AG04449 (cell line): ENCODE measurements at places on chromosomes 6 and 20.

- DNase-seq: peak; percentile 16
Measured at GRCh38 chr6:22409486-22409885, 112.7 kb upstream of the PRL start.

GRCh38 chr6:62721408-62721807 is 435.4 kb upstream of the KHDRBS2 start:
- DNase-seq: no peak

DNA sequence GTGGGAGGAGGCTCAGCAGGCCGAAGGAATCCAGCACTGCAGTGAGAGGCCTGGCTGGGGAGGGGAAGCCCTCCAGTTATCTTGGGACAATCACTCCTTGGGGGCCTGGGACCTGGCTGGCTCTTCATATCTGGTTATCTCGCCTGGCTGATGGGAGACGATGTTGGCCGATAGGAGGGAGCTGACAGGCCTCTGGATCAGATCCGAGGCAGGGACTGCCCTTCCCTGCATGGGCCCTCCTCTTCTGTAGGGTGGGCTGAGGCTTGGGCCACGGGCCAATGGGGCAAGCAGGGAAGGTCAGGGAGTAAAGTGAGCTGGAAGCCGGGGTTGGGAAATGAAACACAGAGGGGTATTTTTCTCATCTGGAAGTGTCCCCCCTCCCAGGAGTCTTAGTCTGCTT is 25.2 kb downstream of the MANBAL start:
- DNase-seq: no peak

DNA sequence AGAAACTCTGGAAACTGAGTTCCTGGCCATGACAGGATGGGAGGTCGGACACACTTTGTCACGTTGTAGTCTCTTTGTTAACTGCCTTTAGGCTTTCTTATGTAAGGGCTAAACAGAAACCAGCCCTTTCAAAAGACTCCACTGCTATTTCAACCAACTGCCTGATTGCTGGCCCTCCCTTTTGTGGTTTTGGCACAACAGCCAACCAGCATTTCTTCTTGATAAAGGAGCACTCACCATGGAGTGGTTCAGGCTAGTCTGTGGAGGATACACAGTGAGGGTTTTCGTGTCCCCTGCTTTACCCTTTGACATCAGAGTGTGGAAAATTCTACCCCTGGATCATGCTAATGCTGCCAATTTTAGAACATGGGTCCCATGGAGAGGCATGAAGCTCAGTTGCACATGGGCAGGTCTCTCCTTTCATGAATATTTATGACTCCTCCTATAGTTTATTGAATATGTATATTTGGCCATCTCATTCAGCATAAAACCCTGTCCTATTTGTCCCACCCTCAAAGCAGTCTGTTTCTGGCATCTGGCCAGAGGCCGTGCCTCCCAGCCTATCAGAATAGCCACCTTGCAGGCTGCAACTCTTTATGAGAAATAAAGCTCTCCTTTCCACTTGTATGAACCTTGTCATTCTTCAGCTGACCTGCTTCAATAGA is 148.3 kb downstream of the HS3ST5 start:
- DNase-seq: no peak

DNA sequence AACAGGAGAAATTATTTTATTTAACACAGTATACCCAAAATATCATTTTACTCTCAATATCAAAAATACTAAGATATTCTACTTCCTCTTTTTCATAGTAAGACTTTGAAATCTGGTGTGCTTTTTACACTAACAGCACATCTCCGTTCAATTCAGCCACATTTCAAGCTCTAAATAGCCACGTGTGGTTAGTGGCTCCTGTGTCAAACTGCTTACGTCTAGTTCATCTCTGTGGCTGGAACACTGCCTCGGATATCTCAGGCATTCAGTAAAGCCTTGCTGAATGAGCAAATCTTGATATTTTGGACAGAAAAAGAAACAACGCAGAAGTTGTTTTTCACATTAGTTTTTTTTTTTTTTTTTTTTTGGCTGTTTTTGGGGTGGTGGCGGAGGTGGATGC is 136.1 kb downstream of the EYA4 start:
- DNase-seq: no peak

GRCh38 chr6:8535519-8535918 is 100.2 kb upstream of the SLC35B3 start:
- no peak for DNase-seq

- DNase-seq: no peak
Measured at GRCh38 chr6:70310063-70310694, 7.3 kb upstream of the COL9A1 start.

GRCh38 chr6:43070028-43070632 is 6.0 kb upstream of the PTK7 start:
- no peak for DNase-seq

- DNase-seq: no peak
Measured at GRCh38 chr20:37315452-37316110, 26.1 kb downstream of the MANBAL start.

GRCh38 chr6:131003488-131004386 is 59.3 kb downstream of the EPB41L2 start:
- no peak for DNase-seq

DNA sequence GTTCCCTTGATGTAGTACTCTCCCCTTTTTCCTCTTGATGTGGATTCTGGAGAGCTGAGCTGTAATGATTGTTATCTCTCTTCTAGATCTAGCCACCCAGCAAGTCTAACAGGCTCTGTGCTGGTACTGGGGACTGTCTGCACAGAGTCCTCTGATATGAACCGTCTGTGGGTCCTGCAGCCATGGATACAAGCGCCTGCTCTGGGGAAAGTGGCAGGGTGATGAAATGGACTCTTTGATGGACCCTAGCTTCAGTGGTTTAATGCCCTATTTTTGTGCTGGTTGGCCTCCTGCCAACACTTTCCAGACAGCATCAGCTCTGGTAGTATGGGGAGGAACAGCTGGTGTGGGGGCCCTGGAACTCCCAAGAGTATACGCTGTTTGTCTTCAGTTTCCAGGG is 216.3 kb downstream of the ADGRG6 start:
- no peak for DNase-seq

DNA sequence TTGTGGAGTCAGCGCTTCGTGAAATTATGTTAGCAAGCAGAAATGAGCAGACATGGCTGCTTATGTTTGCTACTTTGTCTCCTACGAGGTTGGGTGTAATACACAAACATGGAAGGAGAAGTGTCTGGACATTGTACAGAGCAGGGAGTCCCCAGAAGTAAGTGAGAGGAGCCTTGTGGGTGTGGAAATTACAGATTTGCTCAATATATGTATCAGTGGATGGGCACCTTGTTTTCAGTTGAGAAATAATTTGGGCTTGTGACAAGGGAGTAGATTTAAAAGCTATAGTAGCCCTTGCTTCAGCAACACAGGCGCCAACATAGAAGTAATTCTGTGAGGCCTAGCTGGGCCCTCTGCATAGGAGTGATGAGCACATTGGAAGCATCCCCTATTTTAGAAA is 49.2 kb downstream of the HECA start:
- no peak for DNase-seq

- DNase-seq: no peak
Measured at GRCh38 chr20:35398660-35399144, 13.1 kb downstream of the UQCC1 start.

- DNase-seq: no peak
Measured at GRCh38 chr6:41636833-41637193, 1.5 kb upstream of the MDFI start.
